Stimulated activated CD8-positive, alpha-beta memory T cell treated with anti-CD3 and anti-CD28 coated beads, Interleukin-7, amount 100 ng/mL, for 1 hour (primary cell): ENCODE measurements at places on chromosomes 2 and 18.

- no peak for DNase-seq
Measured at GRCh38 chr2:65057054-65057375, 799 bp downstream of the CEP68 start.

DNA sequence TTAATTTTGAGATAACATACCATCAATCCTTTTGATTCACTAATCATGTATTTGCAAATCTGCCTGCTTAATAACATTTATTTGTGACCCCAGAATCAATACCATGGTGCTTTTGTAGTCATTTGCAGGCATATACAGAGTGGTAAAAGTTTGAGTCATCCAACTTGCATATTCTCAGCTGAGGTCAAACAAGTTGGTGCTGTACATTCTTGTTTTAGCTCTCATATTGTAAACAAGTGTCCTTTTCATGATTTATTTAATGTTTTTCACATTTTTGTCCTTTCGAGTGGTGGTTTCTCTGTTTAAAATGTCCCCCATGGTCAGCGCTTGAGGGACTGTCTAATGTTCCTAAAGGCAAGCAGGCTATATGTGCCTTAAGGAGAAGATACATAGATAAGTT lies 17.5 kb downstream of the RAB27B start:
- DNase-seq, result no peak

- no peak for DNase-seq
Measured at GRCh38 chr2:149005471-149006077, 32.9 kb upstream of the LYPD6B start.

DNA sequence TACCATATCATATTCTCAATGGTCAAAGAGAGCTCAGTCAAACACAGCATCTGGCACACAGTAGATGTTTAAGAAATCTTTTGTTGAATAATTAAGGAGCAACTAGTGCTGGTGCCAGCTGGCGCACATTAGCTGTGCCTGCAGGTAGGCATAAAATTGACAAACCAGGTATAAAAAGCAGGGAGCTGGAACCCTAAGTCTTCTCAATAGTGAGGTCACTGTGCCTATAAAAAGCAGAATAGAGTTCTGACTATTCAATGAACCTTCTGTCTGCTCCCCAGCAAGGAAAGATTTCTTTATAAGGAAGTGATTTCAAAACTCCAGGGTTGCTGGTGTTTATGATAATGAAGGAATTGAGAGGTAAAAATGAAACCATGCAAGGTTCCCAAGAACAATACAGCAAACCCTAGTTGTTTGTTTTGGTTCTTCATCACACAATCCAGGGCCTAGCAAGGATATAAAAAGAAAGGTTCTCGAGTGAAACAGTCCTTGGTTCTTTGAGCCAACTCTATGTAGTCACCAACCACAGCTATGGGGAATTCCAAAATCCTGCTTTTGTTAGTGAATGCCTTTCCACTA lies 76.1 kb downstream of the THADA start:
- DNase-seq, result no peak

GRCh38 chr2:100029460-100029859 lies 112.9 kb downstream of the AFF3 start:
- no peak for DNase-seq

DNA sequence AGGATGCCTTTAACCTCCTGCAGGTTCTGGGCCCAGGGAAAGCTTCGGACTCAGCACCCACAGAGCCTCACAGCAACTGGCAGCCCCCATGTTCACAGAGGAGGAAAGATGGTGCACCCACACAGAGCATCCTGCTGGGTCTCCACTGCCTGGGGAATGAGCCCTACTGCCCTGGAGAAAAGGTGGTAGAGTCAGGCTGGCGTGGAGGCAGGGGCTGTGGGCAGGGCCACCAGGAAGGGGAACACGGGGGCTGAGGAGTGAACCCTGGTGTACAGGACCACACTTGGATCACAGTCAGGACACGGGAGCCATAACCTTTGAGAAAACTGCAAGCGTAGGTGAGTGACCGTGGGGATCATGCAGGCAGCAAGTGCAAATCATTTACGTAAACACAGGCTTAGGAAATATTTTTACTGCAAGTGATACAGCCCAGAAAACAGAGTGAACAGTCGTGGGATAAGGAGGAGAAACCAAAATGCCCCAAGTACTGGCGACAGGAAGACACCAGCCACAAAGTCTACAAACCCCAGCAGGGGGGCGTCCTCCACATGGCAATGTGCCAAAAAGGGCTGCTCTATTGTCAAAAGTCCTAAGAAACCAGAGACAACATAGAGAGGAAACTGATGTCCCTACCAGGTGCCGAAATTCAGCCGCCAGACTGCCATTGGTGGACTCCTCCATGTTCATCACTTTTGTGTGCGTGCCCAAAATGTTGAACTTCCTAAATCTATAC lies 27.6 kb downstream of the STAT1 start:
- no peak for DNase-seq

DNA sequence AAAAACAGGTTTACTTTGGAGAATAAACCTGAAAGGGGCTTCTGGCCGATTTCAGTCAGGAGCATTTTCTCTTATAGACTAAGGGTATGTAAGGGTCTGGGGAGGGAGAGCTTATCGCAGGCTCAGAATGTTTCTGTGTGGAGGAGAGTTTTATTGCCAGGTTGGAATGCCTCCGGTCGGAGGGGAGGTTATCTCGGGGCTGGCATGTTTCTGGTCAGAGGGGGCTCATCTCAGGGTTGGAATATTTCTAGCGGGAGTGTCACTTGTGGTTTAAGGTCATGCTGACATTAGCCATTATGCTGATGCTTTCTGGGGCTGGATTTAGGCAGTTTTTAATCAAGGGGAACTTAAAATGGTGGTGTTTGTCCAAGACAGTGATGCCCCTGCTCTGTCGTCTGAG lies 333.6 kb downstream of the METTL4 start:
- no peak for DNase-seq

- DNase-seq, result no peak
Measured at GRCh38 chr2:113834051-113834730, 55.7 kb upstream of the ACTR3 start.

GRCh38 chr2:177909962-177910361 lies 162.6 kb downstream of the PDE11A start:
- DNase-seq, result no peak

- DNase-seq, result no peak
Measured at GRCh38 chr2:72172478-72172877, 24.8 kb upstream of the CYP26B1 start.

DNA sequence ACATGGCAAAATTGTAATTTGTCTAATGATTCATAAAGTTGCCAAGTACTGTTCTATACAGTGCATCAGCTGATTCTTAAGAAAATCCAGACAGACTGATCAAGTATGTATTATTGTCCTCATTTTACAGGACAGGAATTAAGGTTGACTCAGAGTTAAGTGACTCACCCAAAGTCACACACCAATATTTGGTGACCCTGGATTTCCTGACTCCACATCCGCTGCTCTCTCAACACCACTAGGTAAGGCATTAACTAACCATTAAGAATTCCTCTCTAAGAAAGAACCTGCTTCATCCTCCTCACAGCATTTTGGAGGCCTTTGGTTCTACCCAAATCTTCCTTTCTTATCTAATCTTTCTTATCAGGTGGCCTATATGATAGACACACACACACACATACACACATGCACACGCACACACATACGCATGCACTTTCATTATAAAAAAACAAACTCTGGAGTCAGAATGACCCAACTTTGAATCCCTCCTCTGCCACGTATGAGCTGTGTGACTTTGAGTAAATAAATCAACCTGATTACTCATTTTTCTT lies 150.8 kb downstream of the ANKRD44 start:
- no peak for DNase-seq

DNA sequence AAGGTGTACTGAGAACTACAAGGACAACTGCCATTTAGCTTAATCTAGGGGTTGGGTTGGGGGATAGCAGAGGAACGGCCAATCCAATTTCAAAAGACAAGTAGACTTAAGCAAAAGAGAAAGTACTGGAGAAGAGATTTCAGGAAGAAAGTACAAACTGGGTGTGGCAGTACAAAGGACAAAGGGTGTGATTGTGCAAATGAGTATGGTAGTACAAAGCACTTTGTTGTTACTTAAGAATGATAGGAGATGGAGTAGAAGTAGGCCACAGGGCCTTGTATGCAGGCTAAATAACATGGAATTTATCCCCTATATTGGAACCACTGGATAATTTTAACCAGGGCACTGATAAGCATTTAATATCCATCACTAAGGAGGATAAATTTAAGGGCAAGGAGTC lies 4.7 kb upstream of the ORC2 start:
- no peak for DNase-seq

DNA sequence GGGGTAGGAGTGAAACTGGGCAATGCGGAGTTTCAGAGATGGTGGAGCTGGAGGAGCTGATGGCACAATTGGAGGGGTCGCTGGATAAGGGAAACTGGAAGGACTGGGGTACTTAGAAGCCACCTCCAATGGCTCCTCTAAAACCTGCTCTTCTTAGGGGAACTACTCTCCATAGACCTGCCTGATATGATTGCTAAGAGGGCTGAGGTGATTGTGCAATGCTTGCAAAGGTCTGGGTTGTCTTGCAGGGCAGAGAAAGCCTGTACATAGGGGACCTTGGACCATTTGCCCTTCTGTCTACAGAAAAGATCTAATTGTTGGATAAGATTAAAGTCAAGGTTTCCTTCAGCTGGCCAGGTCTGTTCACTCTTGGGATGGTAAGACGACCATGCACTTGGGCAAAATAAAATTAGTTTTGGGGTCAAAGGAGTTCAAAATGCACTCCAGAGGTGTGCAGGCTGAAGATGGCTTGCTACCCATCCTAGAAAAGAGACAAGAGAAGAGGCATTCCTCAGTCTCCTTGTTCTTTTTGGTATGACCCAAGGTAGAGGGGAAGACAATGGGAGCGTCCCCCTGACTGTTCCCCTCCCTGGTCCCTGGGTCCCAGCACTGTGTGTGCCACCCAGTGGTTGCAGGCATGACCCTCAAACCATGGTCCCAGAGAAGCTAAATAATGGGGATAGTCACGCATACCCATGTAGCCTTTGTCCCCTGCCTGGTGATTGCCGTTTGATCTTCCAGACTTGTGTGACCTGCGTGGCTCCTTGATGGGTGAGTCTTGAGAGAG lies 41.1 kb downstream of the STK17B start:
- DNase-seq, result no peak

DNA sequence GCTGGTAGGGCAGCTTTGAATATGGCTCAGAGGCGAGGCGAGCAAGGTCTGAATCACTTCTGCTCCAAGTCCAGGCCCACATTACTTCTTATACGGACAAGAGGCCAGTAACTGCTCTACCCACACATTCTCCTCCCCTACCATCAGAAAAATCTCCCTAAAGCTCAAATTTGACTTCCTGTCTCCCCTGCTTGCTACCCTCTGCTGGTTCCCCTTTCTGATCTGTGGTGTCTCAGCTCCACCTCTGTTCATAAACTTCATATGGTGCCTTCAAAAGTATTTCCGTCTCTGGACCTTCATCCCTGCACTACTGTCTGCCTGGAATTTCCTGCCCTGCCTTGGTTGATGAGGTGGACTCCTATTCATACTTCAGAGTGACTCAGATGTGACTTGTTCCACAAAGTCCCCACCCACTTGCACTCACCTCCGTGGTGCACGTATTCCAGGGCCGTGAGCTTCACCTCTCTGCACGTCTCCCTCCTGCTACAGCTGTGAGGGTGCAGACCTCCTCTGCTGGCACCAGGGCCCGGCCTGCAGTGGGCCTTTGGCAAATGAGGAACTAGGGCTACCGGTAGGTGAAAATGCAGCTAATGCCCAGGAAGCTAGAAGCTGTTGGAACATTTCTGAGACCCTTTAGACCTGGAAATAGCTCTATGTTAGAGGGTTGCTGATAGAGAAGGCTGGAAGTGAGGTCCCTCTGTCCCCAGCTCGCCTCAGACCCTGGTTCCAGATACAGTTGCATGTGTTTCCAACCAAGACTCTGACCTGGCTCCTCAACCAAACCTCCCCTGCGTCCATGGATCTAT lies 24.6 kb upstream of the KCMF1 start:
- DNase-seq, result peak; percentile 24

GRCh38 chr18:47100212-47100831 lies 50.0 kb downstream of the HDHD2 start:
- DNase-seq, result peak; percentile 33

DNA sequence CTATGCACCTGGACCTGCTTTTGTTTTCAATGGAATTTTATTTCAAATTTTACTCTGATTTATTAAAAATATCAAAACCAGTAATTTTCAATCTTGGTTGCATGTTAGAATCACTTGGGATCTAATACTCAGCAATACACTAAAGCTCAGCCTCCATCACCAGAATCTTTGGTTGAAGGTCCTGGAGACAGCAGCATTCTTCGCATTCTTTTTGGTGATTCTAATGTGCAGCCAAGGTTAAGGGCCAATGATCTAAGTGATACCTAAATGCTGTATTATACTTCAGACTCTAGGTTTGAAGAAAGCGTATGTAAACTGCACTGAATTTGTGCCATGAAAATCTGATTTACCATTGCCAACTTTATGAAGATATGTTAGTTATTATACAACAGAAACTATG lies 493.1 kb downstream of the XIRP2 start:
- no peak for DNase-seq
